ENCODE measurements at places on chromosomes 3 and 15.
A peak's percentile ranks its signal among the peaks of the same experiment; 100 is the strongest.

GRCh38 chr15:70765504-70766281 lies 2.3 kb upstream of the UACA start:
- no peak for DNase-seq

- no peak for DNase-seq
Measured at GRCh38 chr3:143166376-143166775, 46.8 kb downstream of the CHST2 start.

GRCh38 chr3:143121241-143122088 lies 1.9 kb downstream of the CHST2 start:
- peak; percentile 49 for DNase-seq

- no peak for DNase-seq
Measured at GRCh38 chr3:71075494-71075893, 508.0 kb downstream of the FOXP1 start.

DNA sequence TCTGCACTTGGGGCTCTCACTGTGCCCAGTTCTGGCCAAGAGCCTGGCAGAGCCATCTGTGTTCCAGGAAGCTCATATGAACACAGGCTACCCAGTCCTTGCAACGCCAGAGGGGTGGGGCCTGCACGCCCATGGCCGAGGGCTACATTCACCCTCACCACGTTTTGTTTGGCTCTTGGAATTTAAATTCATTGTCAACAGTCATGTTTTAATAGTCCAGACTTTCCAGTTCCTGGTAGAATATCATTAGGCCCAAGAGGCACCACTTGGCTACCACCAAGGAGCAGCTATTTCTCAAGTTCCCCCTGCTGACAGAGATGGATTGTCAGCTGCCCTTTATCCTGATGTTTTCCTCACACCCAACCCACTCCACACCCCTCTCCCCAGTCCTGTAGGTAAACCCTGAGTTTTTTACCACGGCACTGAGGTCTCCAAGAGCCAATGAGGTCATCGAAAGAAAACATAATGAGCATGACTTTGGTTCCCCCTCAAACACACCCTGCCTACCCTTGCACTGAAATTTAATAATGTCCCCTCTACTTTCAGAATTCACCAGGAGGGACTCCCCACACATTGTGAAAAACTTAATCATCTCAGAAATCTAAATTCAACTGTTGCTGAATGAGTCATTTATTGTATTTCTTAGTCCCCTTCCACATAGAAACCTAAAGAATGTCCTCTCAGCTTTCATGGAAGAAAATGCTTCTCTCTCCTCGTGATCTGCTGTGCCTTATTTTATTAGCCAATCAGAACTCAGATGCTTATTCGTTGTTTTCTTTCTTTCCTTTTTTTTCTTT lies 125.1 kb downstream of the SHQ1 start:
- DNase-seq, result no peak

DNA sequence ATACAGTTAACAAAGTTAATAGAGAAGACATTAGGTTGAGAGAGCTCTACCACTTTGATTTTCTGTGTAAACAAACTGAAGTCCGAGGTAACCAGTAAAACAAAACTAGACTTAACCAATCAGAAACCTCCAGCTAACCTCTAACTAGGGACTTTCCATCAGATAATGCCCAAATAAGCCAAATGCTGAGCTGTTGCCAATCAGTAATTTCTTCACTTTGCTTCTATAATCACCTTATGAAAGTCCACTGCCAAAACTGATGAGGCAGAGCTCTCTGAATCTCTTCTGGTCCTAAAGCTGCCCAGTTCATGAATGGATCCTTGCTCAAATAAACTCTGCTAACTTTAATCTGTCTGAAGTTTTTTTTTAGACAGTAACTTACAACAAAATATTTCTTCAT lies 448.0 kb upstream of the NECTIN3 start:
- DNase-seq, result no peak

- DNase-seq, result no peak
Measured at GRCh38 chr15:35151782-35152181, 66.7 kb upstream of the NANOGP8 start.

DNA sequence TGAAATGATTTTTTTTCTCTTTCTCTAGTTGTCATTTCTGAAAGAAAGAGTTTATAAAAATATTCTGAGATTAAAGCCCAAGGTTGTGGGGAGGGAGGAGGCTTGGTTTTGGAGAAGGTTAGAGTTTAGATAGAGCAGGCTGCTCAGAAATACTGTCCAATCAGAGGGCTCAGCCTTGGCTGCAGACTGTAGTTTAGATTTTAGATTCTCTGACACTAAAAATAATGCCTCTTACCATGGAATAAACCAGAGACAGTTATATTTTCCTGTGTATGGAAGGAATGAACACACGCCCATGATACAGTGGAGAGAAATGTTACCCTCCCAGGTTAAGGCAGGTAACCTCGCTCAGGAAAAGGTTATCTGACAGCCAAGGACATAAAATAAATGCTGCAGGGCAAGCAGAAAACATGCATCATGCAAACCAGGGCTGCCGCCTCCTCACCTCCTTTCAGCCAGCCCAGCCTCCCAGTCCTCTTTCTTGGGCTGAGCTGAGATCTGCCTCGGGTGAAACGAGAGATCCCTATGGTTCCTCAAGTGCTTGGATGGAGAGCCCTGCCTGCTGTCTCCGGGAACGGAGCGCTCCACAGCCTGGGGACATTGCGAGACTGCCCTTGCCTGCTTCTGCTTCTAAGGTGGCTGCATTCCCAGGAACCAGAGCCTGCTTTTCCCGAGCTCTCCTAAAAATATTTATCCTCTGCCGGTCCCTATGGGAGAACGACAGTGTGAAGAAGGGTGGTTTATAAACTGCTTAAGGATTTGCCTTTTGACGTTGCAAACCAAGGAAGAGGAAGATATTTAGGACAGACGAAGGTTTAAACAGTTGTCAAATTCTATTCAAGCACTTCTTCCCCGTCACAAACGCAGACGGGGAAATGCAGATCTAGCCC lies 848 bp downstream of the NCEH1 start:
- DNase-seq, result no peak

Data from stimulated activated CD8-positive, alpha-beta memory T cell treated with anti-CD3 and anti-CD28 coated beads, Interleukin-15, amount 100 ng/mL, for 4 hours (primary cell).